ENCODE measurements at places on chromosomes 16 and 17.

DNA sequence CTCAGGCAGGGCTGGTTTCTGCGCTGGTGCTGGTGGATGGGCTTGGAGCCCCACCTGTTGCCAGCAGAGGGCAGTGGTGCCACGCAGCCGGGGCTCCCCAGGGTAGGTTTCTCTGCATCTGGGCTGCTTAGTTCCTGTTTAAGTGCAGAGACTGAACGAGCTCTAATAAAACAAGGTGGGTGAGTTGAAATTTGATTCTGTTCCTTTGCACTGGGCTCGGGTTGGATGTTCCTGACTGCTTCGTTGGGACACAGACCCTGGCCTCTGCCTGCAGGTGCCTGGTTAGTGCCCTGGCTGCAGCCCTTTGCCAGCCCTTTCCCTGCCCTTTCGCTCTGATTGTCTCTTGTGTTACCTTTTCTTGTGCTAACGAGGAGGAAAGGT is 30.0 kb downstream of the TBCD start:
- peak; percentile 72 for DNase-seq

- no peak for DNase-seq
These were observed 53.3 kb upstream of the BCAR1 start for GRCh38 chr16:75304521-75305363.

- DNase-seq, result no peak
These were observed 188.0 kb downstream of the HAPSTR1 start for GRCh38 chr16:9279291-9280068.

DNA sequence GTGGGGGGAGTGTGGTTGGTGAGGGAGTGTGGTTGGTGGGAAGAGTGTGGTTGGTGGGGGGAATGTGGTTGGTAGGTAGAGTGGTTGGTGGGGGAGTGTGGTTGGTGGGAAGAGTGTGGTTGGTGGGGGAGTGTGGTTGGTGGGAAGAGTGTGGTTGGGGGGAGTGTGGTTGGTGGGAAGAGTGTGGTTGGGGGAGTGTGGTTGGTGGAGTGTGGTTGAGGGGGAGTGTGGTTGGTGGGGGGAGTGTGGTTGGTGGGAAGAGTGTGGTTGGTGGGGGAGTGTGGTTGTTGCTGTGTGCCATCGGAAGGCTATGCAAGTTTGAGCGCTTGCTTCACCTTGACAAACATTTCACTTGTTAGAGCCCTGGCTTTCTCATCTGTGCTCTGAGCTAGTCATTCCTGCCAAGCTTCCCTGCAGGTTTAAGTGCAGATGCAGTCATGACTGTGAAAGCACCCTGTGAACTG is 20.1 kb downstream of the MINK1 start:
- DNase-seq, result no peak

DNA sequence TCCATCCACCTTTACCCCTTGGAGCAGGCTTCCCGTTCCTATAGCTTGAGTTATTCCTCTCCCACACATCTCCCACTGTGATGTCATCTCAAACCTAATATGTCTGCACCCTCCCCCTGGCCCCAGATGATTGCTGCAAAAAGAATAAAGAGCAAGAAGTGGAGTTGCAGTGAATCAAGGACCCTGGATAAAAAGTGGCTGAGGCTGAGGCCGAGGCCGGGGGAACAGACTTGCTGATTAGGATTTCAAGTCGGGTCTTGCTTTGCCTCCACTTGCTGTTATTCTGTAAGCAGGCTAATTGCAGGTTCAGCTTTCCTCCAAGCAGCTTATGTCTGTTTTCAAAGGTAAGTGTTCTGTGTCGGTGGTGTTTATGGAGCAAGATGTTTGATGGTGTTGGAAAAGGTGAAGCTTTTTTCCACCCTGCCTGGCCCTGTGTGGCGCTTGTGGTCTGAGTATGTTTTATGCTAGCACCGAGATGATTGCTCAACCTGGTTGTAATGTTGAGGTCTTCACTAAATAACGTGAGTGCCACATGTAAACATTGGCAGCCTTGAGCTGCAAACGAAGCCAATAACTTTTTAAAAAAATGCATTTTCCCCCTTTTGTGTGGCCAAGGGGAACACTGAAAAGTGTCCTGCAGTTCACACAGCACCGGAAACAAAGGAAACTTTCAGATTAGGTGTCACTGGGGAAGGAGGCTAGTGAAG is 15.4 kb downstream of the HS3ST3B1 start:
- DNase-seq, result no peak

DNA sequence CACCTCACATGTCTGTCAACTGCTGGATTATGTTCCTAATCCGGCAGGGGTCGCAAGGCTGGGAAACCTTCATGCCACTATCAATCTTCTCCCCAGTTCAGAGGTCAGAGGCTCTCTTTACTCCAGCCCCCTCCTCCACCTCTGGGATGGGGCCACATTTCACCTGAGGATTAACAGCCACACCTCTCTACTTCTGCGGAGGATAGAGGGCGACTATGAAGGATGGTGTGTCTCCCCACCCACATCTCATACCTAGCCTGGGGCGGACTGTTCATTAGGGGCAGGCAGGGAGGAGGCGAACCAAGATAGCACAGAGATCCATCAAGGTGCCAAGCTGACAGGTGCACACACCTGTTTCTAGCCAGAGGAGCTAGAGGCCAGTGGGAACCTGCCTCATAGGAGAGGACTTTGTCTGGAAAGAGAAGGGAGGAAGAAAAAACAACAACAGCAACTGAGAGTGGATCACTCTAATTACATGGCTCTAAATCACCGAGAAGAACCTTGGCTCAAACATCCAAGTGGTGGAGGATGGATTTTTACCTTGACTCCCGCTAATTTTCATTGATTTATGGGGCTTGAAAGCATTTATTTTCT is 41.9 kb upstream of the SKAP1 start:
- DNase-seq, result no peak

DNA sequence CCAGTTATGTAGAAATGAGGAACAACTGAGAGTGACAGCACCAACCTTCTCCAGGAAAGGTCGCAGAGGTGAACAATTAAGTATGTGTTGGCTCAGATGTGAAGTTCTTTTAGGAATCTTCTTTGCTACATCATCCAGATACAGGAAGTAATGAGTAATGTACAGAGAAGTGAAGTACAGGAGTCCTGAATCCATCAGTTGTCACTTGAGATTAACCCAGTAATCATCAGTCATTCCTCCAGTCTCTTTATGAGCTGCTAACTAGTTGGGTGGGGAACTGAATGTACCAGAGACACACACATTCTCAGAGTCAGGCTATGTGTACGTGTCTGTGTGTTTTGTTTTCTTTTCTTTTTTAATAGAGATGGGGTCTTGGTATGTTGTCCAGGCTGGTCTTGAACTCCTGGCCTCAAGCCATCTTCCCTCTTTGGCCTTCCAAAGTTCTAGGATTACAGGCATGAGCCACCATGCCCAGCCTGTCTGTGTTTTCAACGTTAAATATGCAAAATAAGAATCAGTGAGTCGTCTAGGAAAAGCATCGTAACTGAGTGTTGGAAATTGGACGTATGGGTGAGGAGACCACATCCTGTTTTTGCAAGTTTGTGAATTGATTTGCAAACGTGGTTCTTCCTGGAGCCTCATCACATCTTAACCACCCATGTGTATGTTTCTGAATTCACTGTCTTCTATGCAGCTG is 19.9 kb downstream of the ZNF200 start:
- no peak for DNase-seq

DNA sequence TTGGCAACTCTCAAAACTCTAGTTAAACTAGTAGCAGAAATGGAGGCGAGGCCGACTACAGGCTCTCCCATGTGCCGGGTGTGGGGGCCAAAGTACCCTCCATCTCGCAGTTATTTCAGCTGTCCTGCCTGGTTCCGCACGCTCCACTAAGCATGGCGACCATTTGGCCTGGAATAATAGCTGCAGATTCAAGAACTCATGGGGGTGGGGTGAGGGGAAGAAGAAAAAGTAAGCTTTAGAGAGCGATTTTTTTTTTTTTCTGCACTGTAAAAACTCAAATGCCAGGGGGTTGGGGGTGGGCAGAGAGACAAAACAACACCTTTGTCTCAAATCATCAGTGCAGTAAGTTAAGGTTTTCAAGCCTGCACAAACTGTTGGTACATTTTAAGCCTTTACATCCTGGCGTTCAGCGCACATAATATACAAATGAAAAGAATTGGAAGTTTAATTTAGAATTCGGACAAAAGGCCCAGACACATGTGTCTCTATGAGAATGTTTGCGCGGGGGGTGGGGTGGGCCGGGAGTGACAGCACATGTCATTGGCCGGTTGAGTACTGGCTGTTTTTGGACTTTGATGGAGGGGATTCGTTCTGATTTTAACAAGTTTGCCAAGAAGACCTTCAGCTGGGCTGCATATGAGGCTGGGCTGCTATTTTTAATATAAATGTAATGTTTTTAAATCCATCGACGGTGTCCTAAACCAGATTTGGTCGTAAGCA is 694.7 kb upstream of the SALL1 start:
- DNase-seq, result no peak

DNA sequence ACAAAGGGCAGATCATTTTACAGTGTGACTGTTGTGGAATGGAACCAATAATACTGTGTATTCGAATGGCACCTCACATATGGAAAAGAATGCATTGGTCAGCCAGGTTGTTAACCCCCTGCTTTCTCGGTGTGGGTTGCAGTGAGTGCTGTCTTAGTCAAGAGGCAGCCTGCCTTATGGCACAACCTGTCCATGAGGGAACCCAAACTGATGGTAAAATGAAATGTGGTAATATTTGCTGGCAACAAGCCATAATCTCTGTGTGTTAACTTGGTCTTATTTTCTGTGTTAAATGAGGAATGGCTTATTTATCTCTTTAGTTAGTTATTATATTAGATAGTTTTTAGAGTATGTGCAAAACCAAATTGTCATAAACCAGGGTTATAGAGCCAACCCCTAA is 81.6 kb downstream of the TMC6 start:
- no peak for DNase-seq

- DNase-seq, result no peak
These were observed 1.8 kb downstream of the CCDC42 start for GRCh38 chr17:8742819-8743218.

- no peak for DNase-seq
These were observed 40.1 kb downstream of the KLHDC4 start for GRCh38 chr16:87725596-87726235.
